ENCODE measurements at places on chromosomes 11 and 22. TPM values are rescaled to one million over a fixed set of nuclear protein-coding genes. Genes with fewer than 3 reads are reported as not detected.

The MS4A15 gene
- not detected for total RNA-seq

The OTOG gene
- total RNA-seq = not detected

The HEPHL1 gene
- total RNA-seq = not detected

The KCNC1 gene
- total RNA-seq = not detected

The LRRC74B gene
- not detected for total RNA-seq

The SMCO4 gene
- 37.6 TPM for total RNA-seq

The ALDH3B1 gene
- total RNA-seq = 10.5 TPM

The INTS4 gene
- 12.3 TPM for total RNA-seq

The ZW10 gene
- 7.9 TPM for total RNA-seq

The SLC22A12 gene
- not detected for total RNA-seq

The OR6A2 gene
- total RNA-seq = not detected

The BET1L gene
- total RNA-seq = 25.9 TPM

The PTGDR2 gene
- total RNA-seq = not detected

The SCGB1A1 gene
- total RNA-seq = not detected

The AMOTL1 gene
- 59.5 TPM for total RNA-seq

The TSPO gene
- total RNA-seq = 241 TPM

The BBOX1 gene
- not detected for total RNA-seq

The INS gene
- not detected for total RNA-seq

The PGA5 gene
- total RNA-seq = not detected

The PDGFD gene
- total RNA-seq = 27.8 TPM

The SMC1B gene
- total RNA-seq = not detected

The STK33 gene
- 23.0 TPM for total RNA-seq

The E2F8 gene
- 1.7 TPM for total RNA-seq

The KDELR3 gene
- total RNA-seq = 8.0 TPM

The DDTL gene
- total RNA-seq = 1.0 TPM

The ASCC2 gene
- 37.5 TPM for total RNA-seq

The CDCA5 gene
- 0.52 TPM for total RNA-seq

The HOATZ gene
- not detected for total RNA-seq

The TMEM45B gene
- total RNA-seq = not detected

The CDC42EP2 gene
- total RNA-seq = 14.4 TPM

The ST14 gene
- total RNA-seq = 6.0 TPM

Measured in right atrium auricular region (tissue), 2 donors.